ENCODE measurements at places on chromosomes 6 and 20.

DNA sequence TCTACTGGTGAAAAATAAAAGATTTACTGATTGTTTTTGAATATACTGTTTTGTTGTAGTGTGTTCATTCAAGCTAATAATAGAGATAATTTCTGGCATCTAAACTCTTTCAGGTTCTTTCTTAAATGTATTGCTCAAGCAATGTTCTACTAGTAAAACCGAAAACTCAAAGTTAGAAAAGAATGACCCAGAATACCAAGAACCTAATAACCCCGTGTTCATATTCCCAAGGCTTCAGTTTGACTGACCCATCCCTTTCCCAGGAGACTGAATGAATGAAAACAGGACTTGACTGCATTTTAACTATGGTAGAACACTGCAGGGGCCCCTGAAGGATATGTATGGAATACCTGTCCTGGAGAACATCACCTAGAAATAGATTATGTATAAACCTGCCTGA lies 375.3 kb downstream of the MAFB start:
- DNase-seq, result no peak

DNA sequence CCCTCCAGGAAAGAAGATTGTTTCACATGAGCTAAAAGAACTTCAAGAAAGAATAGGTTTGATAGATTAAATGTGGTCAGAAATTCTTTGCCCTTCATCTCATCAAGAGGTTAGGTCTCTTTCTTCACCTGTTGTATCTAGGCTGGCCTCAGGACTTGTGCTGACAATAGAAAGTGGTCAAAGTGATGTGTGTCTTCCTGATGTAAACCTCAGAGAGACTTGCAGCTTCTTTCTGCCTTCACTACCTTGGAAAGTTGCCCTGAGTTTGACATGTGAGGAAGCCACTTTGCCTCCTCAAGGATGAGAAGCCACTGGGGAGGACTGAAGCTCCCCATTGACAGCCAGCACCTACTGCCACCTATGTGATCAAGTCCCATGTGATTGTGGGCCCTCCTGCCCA lies 46.3 kb downstream of the TBPL1 start:
- DNase-seq, result no peak

DNA sequence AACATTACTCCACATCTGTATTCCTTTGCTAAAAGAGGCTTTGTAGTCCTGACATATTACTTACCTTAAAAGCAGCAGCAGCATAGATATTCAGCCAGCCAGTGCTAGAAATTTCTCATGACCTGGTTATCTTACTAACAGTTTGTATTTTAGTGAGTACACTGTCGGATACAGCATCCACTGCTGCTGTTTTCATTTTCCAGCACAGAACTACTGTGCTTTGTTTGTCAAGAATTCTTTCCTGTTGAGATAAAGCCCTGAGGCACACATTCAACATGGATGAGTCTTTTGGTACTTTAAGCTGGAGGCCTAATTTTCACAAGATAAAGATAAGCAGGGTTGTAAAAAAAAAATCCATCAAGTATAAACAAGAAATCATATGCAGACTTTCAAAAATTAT lies 311.2 kb upstream of the OPRM1 start:
- DNase-seq, result no peak

DNA sequence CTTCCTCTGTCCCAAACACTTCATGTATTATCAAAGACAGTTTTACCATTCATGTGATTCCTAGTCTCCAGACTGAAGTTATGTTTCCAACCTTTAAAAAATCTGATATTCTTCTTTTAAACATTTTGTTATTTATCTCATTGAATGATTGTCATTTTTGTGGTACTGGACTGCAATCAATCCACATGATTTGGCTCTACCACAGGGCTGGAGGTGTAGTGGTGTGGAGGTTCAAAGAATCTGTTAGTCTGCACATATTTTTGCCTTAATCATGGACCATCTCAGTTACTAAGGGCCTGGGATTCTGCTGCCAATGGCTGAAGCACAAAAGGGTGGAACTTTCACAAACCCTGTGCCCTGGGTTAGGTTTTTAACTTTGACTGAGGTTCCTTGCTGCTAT lies 164.1 kb upstream of the JAG1 start:
- DNase-seq, result no peak

GRCh38 chr6:52643158-52643557 lies 27.8 kb upstream of the TMEM14A start:
- DNase-seq, result no peak

DNA sequence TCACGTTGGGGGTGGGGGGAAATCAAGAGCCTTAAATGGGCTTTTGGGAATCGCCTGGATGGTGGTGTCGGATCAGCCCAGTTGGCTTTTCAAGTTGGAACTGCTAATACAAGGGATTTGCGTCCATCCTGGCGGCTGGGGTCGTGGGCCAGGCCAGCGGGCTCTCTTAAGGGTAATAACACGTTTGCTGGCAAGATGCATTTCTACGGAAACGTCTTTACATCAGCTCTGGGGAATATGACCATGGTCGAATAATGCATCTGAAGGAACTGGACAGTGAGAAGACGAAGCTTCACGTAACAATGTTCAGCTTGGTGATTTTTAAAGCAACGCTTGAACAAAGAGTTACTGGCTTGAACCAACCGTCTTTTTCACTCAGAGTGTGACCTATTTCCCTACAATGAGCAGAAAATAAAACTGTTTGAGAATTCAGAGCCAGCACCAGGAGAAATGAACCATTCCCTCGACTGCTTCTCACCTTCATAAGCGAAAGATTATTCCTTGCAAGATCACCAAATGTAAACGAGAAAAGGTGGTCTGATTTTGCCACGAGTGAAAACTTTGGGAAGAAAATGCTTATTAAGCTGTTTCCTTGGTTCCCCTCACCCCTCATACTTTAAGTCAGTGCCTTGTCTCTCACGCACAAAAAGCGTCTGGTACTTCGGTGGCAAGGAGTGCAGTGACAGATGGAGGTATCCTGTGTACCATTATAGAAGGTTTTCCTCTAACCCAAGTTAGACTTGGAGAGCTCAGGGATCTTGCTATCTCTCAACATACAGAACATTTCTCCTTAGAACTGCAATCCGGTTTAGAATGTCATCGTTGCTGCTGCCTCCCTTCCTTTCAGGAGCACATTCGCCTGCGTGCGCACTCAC lies 1.4 kb upstream of the MARCKS start:
- DNase-seq, result no peak

- no peak for DNase-seq
These were observed 8.0 kb downstream of the PRDM13 start for GRCh38 chr6:99614430-99615186.

DNA sequence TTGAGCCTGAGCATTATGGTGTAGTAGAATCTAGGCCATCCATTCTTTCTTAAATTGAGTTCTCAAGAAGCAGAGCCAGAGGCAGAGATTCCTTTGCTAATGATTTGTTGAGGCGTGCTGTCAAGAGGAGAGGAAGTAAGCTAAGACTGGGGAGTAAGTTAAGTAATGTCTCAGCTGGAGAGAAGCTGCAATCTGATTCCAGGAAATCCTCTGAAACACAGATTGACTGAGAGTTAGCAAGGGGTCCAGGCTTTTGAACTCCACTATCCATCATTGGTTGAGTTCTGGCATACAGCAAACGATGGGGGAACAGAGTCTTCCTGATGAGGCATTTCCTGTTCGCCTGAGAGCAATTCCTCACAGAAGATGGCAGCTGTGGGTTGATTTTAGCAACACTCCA lies 207.4 kb upstream of the RAB32 start:
- no peak for DNase-seq

DNA sequence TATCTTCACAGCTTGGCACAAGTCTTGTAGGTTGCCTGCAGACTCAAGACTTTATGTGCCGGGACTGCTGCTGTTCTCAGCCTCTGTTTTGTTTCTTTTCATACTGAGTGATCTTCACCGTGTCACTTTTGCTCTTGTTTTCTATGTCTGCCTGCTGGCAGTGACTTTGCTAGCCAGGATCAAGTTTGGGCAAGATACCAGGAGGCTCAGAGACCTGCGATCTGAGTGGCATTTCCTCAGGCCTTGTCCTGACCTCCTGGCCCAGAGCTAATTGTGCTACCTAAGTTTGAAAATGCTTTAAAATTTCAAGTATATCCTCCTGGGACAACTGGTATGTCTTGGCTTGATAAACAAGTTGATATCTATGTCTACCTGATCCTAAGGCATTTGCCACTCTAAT lies 57.2 kb downstream of the DOK5 start:
- DNase-seq, result no peak

GRCh38 chr6:34138191-34138590 lies 7.7 kb downstream of the GRM4 start:
- DNase-seq, result no peak

DNA sequence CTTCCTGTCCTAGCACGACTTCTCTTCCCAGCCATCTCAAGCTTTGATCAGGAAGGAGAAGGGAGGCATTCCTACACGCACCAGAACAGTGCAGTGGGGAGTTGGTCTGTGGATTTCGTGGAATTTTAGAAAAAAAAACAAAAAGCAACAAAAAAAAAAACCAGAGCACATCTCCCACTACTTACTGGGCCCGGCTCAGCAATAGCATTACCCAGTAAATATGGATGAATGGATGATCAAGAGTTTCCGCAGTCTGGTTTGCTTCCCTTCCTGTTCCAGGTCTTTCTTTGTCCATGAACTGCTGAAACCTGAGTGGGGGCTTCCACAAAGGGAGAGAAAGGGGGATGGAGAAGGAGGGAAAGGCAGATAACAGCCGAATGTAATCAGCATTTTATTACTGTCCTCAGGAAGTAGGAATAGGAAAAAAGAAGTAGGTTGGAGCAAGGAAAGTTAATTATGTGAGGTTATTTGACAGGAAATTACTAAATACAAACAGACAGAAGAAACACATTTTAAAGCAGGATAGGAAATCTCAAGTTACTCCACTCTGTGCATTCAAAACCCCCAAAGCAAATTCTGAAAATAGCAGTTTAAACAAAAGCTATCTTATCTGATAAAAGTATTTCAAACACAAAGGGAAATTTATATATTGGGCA lies 349.0 kb downstream of the PRL start:
- DNase-seq, result no peak

- DNase-seq, result no peak
These were observed 538.3 kb upstream of the BTBD3 start for GRCh38 chr20:11379257-11380011.

- DNase-seq, result no peak
These were observed 744.3 kb upstream of the DEFB115 start for GRCh38 chr20:30513050-30513628.

DNA sequence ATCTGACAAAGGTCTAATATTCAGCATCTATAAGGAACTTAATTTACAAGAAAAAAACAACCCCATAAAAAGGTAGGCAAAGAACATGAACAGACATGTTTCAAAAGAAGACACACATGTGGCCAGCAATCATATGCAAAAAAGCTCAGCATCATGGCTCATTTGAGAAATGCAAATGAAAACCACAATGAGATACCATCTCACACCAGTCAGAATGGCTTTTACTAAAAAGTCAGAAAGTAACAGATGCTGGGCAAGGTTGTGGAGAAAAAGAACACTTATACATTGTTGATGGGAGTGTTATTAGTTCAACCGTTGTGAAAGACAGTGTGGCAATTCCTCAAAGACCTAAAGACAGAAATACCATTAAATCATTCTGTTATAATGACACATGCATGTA lies 289.9 kb upstream of the MMS22L start:
- DNase-seq, result no peak

DNA sequence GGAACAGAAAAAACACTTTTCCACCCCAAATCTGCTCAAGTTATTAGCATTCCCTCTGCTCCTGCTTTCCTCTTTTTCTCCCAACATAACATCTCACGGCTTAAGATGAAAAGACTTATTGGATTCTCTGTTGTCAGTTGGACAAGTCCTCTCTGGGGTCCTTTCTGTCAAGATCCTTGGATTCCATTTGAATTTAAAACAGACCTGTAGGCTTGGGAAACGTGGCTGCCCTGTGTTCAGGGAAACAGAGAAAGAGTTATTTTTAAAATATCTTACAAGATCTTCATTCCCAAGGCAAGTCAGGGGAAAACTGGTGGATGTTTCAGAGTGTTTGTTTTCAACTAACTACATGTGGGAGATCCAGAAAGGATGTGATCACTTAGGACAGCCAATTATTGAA lies 322.9 kb downstream of the SAMD5 start:
- no peak for DNase-seq

GRCh38 chr6:70668499-70668812 lies 773 bp downstream of the SMAP1 start:
- no peak for DNase-seq

DNA sequence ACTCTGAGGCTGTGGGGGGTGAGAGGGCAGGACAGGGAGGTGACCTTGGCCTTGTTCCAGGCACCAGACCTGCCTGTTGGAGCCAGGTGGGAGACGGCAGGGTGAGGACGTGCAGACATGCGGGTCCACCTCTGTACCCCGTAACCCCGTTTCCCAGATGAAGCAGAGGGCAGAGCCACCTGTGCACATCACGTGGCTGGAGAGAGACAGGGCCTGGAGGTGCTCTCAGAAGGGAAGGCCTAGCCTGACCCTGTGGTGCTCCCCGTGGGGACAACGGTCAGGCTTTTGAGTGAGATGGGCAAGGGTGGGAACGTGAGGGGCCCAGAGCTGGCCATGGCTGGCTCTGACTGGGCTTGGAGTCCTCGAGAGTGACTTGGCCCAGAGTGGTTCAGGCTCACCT lies 6.6 kb downstream of the NTSR1 start:
- no peak for DNase-seq

GRCh38 chr6:39931607-39932006 lies 2.7 kb downstream of the MOCS1 start:
- DNase-seq, result no peak

GRCh38 chr20:18314786-18315406 lies 26.6 kb downstream of the ZNF133 start:
- DNase-seq, result no peak

DNA sequence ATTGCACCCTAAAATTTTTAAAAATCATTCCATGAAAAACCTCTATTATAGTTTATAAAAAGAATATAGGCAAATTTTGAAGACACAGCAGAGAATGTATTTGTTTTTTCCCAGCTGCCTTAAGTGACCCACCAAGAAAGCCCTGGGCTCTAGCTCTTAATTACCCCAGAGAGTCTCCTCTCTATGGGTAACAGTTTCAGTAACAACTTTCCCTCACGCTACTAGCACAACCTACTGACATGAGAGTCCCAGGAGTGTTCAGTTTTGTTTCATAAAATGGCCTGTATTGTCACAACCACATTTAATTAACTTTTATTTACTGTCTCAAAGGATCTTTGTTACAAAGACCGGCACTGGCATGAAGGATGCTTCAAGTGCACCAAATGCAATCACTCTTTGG lies 41.5 kb downstream of the FHL5 start:
- DNase-seq, result no peak

DNA sequence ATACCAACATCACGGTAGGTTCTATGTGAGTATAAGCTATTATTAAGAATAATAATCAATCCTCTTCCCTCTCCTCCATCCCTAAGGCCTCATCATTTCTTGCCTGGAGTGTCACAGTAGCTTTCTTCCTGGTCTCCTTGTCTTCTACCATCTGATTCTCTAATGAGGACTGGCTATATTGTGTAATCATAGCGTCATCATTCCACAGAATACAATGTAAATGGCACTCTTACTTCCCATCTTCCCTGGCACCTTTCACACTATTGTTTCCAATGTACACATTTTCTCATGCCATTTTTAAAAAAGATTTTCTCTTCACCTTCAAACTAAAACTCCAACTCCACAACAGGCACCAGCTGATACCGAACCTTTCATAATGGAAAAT lies 2.2 kb upstream of the BTN3A2 start:
- no peak for DNase-seq

All from cortex of kidney (tissue), 1 donor.